Hippocampal formation (tissue), 2 donors: ENCODE measurements at places on chromosomes 7 and 10.

- peak; percentile 91 for DNase-seq
These were observed 116.1 kb downstream of the RNF216 start for GRCh38 chr7:5665094-5666025.

DNA sequence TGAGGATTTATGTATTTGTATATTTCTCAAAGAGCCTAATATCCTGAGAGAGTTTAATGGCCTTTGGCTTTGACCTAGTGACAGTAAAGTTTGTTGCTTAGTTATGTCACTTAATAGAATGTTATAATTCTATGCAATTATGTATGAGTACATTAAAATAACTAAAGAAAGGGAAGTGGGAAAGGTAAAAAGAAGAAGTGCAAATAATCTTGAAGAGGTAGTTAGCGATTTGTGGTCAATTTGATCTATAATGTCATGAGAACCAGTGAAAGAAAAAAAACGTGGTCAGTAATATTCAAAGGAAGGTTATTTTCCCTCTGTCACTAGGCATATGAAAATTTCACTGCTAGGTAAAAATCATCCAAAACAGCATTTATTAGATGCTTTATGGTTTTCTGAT lies 143.4 kb upstream of the LSM8 start:
- no peak for DNase-seq

DNA sequence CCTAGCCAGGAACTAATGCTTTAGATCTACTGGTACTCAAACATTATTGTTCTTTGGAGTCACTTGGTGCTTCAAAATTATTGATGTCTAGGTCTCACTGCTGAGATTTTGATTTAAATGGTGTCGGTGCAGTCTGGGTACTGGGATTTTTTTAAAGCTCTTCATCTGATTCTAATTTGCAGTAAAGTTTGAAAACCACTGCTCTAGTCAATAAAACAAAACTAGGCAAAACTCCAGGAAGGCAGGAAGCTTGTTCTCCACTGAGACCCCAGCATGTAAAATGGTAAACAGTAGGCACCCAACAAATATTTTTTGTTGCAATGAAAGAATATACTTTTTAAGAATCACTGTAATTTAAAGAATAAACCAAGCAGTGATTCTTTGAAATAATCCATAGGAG lies 49.7 kb downstream of the ADD3 start:
- DNase-seq: no peak

DNA sequence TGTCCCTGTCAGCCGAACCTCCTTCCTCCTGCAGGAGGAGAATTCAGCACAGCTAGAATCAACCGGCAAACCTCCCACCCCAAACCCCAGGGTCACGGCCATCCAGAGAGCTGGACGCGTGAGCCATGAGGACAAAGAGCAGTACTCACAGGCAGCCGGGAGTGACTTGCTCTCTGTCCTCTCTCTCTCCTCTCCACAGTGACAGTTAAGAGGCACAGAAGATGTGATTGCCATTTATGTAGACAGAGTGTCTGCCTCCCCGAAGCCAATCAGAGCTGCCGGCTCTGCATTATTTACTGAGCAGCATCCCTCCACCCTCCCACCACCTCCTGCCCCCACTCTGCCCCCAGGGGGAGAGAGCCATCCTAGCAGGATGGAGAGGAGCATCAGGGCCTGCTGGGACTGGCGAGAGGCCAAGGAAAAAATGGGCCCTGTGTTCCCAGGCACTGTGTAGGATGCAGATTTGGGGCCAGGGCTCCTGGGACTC lies 4.3 kb downstream of the DDC start:
- no peak for DNase-seq

DNA sequence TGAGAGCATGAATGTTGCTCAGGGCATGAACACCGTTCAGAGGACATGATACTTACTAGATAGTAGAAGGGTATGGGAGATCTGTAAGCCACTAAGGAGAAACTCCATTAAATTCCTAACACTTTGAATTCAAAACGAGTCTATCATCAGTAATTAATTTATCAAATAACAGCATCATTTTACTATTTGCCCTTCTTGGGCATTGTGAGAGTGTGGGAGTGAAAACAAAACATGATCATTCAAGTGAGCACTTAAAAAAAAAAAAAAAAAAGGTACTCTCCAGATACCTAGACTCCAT lies 20.5 kb upstream of the ASB15 start:
- no peak for DNase-seq

DNA sequence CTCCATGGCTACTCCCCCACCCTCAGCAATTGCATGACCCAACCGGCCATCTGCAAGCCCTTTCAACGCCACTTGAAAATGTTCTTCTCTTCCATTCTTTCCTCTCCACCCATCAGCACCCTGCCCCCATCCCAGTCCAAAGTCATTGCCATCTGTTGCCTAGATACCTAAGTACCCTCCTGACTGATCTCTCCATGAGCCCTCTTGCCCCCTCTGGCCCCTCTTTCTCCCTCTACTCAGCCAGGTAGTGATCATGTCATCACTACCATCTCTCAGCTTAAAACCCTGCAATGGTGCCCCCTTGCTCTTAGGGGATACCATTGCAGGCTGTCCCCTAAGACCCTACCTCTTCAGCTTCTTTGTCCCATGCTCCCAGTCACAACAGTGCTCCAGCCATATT lies 30.5 kb upstream of the BTRC start:
- DNase-seq: no peak

DNA sequence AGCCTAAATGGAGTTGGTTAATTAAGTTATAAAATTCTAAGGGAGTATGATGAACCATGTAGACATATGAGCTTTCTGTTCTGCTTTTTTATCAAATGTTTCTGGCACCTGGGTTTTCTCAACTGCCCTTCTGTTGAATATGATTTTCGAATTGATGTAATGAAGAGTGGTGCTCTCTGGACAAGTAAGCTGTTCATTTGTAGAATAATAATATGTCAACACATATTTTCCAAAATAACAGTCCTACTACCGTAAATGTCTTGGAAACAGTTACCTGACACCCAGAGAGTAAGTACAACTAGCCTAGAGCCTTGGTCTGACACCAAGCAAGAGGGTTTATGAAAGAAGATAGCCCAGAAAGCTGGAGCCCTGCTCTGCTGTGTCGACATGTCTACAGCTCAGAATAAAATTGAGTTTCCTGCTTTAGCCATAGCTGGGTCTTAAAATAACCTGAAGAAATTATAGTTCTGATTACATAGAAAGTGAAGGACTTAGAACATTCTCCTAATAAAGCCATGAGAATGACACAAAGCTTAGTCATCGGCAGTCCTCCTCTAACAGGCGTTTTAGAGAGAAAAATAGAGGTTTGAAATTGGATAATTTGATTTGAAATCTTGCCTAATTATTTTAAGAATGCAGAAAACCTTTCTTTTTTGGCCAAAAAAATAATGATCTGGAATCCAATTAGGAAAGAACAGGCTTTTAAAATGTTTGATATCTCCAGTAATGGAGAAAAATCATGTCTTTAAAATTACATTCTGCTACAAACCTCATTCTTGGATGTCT lies 25.1 kb downstream of the HDAC9 start:
- DNase-seq: no peak

DNA sequence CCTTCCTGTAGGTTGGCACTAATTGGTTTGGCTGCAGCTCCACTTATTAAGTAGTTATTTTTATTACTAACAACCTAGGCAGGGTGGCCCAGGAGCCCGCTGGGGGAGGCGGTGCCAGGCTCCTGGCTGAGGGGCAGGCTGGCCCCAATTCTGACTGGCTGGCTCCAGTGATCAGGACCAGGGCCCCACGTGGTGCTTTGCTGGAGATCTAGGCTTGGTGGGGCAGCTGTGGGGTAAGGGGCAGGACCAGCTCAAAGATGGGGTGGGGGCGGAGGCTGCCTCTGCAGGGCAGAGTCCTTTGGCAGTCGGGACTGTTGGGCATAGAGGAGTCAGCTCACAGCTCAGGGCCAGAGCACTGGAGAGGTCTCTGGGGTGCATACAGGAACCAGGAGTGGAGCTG lies 2.4 kb downstream of the ASL start:
- no peak for DNase-seq

GRCh38 chr10:23051855-23052331 lies 43.5 kb upstream of the MSRB2 start:
- DNase-seq: no peak

DNA sequence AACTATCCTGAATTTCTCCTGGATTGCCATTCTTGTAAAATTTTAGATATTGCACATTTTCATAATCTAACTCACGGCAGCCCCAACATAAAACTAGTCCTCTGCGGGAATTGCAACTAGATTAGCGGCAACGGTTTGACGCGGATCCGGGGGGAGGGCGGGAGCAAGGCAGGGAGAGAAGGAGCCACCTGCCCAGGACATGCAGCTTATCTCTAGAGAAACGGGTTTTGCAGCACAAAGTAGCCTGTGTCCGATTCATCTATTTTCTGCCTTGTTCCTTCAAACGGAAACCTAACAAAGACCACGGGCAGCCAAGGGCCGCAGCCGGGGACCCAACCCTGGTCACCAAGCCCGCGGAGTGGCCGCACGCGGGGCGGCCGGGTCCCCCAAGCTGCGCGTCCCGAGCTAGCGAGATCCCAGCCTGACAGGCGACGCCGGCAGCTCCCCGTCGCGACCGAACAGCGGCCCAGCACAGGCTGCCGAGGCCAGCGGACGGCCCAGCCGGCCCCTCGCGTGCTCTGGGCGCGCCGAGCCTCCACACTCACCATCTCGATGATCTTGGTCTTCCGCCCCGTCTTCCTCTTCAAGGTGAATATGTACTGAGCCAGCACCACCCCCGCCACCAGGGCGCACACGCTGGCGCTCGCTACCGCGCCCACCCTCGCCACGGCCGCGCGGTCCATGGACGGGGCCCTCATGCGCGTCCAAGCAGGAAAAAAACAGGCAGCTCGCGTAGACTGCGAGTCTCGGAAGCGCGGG lies at the start of gene NT5C3A:
Gene NT5C3A, minus strand, starts transcription at position 754 of the 759 bp plus-strand sequence. Its CDS starts 71 bp downstream, at position 683.
- peak; percentile 65 for DNase-seq

DNA sequence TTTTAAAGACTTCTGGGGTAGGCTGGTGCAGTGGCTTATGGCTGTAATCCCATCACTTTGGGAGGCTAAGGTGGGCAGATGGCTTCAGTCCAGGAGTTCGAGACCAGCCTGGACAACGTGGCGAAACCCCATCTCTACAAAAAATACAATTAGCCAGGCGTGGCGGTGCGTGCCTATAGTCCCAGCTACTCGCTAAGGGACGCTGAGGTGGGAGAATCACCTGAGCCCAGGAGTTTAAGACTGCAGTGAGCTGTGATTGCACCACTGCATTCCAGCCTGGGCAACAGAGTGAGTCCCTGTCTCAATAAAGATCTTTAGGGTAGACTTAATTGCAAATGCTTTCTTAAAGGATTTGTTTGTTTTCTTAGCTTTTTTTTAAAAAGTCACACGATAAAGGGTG lies 29.3 kb downstream of the PTPN12 start:
- no peak for DNase-seq

- DNase-seq: no peak
These were observed 3.3 kb downstream of the FRAT2 start for GRCh38 chr10:97331153-97331703.

GRCh38 chr10:4082861-4083260 lies 297.9 kb upstream of the KLF6 start:
- DNase-seq: no peak

GRCh38 chr7:105800442-105800841 lies 76.0 kb downstream of the ATXN7L1 start:
- no peak for DNase-seq

DNA sequence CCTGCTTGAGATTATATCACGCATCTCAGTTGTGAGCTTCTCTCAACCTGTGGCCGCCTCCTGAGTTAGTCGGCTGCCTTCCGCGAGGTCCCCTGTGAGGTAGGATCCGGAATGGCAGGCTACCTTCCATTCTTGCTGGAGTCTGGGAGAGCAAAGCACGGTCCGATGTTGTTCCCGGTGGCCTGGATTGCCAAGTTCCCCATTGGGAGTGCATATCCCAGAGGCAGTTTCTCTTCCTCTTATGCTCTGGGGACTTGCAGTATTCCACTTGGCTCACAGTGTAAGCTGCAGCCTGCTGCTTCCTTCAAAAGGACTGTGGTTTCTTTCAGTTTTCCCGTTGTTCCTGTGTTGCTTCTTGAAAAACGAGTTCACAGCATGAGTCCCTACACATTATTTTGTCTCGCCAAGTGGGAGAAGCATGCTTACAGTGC lies 225.4 kb upstream of the ZWINT start:
- no peak for DNase-seq

DNA sequence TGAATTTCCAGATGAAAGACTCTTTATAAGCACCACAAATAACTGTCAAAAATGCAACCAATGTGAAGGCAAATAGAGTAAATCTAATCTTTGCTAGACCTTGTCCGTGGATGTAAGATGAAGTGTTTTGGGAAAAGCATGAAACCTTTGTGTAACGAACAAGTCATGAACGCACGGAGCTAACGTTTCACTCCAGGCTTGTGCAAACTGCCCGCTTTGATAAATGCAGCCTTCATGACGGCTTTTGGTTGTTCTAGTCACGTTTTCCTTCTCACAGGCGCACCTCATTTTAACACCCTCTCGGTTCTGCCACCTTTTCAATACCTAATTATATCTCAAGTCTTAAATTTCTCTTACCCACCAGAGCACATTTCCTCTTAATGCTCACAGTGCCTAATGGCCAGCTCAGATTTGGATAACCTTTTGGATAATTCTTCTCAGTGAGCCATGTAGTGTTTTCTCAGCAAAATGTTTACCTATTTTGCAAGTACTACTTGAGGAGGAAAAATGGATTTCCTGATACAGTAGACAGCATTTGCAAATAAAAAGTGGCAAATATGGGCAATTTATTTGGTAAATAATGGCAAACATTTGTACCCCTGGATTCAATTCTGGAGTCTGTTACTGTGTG lies 63.2 kb downstream of the HECW1 start:
- DNase-seq: no peak

GRCh38 chr7:107068156-107068555 lies 23.7 kb downstream of the PRKAR2B start:
- no peak for DNase-seq

GRCh38 chr10:6185039-6185716 lies 17.6 kb upstream of the PFKFB3 start:
- no peak for DNase-seq

- DNase-seq: peak; percentile 16
These were observed 138.8 kb downstream of the CFAP58 start for GRCh38 chr10:104492329-104492940.

DNA sequence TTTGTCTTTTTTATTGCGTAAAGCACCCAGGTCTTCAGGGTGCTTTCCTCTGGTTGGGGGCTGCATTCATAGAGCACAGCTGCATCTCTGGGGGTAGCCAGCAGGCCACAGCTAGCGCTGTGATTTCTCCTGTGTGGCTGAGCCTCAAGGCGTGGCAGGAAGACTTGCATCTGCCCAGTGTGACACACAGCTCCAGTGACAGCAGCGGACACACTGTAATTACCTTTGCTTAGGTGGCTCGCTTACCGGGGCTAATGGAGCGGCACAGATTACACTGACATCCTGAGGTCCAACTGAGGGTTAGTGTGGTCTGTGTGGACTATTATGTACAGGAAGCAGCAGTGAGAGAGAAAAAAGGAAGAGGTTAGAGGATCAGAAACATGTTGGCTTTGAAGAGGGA lies 27.1 kb downstream of the ABCB4 start:
- DNase-seq: no peak

GRCh38 chr10:24483701-24484100 lies 240.0 kb downstream of the ARHGAP21 start:
- DNase-seq: no peak
